ENCODE measurements at places on chromosomes 3 and 15.

- peak; percentile 43 for DNase-seq
These were observed 589 bp downstream of the NEIL1 start for GRCh38 chr15:75347222-75348033.

DNA sequence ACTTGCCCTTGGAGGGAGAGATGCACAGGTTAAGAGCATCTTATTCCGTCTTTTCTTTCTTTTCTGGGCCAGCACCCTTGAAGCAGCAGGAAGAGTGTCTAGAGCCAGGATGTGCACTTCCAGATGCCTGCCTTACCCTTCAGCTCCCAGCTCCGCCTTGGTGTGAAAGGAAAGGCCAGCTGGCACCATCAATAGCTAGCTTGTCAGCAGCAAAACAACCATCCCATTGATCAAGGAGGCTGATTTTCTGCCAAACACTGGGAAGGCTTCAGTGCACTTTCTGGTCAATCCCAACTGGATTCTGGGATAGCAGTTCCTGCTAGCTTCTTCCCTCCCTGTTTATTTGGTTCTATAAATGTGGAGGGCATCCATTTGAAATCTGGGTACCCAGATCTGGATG is 110.9 kb upstream of the GALNT15 start:
- DNase-seq = no peak

- no peak for DNase-seq
These were observed 383.7 kb downstream of the MFSD1 start for GRCh38 chr3:159185443-159186050.

GRCh38 chr3:72169120-72169519 is 384.2 kb upstream of the PROK2 start:
- no peak for DNase-seq

GRCh38 chr15:66757521-66757920 is 55.5 kb downstream of the SMAD6 start:
- DNase-seq = no peak

GRCh38 chr15:72196409-72197040 is 1.1 kb downstream of the GRAMD2A start:
- no peak for DNase-seq

DNA sequence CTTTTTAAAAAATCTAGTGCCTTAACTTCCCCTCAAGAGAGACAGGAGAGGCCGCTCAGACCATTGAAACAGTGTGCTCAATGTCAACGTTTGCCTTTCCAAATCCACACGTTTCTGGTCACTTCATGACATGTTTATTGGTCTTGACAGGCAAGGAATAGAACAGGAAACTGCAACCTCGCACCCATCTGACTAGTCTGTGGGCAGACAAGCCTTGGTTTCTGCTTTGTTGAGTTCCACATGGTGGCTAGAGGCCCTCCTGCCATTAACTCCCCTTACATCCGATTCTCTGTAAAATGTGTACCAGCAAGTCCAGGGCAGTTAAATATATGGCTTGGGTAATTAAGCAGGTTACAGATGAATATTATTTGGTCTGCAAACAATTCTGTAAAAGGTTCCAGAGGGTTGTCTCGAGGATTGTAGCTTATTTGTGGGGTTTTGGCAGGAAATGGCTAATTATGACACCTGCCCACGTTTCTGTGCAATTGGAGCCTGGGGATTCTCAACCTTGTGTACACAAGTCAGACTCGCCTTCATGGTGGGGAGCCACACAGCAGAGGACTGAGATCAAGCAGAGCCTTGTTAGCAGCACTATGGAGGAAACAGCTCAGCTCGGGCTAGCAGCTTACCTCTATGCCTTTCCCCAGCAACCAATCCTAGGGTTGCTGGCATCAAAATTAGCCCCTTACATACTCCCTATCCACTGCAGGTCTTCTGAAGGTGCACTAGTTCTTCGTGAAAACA is 317.5 kb upstream of the IGF1R start:
- DNase-seq = no peak

- no peak for DNase-seq
These were observed 93.3 kb upstream of the BLM start for GRCh38 chr15:90623854-90624253.

- DNase-seq = no peak
These were observed 34.6 kb downstream of the GNB4 start for GRCh38 chr3:179416681-179417080.

- DNase-seq = no peak
These were observed 29.6 kb upstream of the SELENOK start for GRCh38 chr3:53921296-53921695.

DNA sequence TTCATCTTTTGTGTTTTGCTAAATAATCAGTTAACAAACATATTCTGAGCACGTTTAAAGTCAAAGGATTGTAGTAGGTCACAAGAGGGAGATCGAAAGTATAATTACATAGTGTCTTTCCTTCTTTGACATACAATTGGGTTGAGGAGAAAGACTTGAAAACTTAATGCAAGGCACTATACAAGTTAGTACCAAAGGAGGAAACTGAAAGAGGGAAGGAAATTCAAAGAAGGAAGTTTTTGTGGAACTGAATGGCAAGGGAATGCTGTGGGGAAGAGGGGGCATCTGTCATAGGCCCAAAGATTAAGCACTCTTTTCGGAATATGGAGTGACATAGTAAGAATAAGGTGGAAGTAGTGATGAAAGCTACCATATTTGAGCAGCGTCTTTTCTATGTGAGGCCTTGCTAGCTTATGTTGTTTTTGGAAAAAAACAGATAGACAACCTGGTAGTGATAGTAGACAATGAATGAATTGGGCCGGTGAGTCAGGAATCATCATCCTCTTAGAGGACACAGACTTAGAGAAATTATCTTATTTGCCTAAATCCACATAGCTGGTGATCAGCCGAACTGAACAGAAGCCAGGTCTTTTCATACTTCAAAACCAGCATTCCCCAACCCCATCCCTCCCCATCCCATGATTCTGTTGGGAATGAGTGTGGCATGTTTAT is 10.2 kb downstream of the MBNL1 start:
- no peak for DNase-seq

- no peak for DNase-seq
These were observed 8.3 kb downstream of the LRRC3B start for GRCh38 chr3:26630669-26631389.

DNA sequence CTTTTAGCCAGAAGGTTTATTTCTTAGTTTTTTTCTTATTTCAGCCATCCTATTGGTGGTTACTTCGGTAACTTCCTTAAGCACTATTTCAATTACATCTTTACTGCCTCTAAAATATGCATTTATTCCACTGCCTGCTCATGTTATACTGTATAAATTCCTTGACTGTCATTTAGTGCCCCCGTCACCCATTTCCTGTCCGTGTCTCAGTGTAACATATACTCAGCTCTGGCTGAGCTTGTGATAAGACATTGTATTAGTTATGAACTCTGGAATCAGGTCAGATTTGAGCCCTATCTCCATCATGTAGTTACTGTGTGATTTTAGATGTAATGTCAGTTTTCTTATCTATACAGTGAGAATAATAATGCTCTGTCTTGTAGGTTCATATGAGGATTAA is 24.2 kb downstream of the PIAS1 start:
- DNase-seq = no peak

DNA sequence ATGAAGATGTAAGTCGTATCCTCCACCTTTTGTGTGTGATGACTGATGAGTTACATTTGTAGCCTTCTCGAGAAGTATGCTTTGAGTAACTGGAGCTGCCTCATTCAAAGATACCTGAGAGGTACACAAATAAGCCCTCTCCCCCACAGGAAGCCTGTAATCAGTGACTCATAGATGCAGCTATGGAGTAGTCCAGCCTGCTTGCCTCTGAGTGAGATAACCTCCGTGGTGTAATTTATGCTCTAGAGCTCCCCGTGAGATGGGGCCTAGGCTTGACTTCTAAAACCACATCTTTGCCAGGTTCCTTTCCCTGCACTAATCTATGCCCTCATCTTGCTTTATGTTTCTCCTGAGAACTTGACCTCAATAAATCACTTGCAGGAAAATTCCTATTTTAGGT is 291.7 kb downstream of the SUCLG2 start:
- DNase-seq = no peak

GRCh38 chr15:69910514-69910913 is 187.2 kb downstream of the TLE3 start:
- no peak for DNase-seq

DNA sequence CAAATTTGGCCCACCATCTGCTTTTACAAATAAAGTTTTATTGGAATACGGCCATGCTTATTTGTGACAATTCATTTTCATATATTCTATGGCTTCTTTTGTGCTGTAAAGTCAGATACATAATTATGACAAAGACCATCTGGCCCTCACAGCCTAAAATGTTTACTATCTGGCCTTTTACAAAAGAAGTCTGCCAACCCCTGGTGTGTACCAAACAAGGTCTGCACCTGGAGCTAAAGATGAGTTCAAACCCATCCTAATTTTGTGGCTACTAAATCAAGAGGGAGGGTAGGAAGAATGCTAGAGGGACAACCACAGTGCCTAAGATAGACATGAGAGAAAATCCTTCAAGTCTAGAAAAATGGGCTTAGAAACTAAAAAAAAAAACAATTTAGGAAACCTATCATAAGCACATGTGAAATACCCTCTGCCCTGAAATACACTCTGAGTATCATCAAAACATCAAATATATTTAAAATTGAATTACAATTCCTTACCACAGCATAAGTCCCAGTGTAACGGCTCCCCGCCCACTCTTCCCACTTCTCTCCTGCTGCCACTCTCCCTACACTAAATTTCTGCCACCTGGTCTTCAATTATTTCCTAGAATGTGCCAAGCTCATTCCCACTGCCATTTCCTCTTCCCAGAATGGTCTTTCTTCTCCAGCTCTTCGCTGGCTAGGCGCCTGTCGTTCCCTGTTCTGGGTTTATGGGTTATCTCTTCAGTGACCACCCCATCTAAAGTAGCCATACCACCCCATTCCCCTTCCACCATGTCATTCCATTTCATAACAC is 950.7 kb upstream of the CFAP20DC start:
- DNase-seq = no peak

- DNase-seq = no peak
These were observed 82.6 kb upstream of the TLE3 start for GRCh38 chr15:70180186-70180875.

- no peak for DNase-seq
These were observed 72.8 kb upstream of the PRR20G start for GRCh38 chr3:127360647-127361046.

DNA sequence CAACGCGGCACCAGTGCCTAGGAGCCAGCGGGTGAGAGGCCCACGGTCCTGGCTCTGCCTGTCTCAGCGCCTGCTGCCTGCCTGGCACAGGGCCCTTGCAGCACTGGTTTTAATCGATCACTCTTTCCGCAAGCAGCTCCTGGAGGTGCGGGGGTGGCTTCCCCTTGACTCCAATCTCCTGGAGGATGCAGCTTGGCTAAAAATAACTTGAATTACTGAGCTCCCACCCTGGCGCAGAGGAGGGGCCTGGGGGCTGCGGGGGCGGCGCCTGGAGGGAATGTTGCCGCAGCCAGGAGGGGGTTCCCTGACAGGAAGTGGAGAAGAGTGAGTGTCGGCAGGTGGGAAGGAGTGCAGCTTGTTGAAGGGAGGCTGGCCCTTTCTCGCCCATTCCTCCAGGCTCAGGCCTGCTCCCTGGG is 9.9 kb upstream of the RPL29 start:
- DNase-seq = no peak

DNA sequence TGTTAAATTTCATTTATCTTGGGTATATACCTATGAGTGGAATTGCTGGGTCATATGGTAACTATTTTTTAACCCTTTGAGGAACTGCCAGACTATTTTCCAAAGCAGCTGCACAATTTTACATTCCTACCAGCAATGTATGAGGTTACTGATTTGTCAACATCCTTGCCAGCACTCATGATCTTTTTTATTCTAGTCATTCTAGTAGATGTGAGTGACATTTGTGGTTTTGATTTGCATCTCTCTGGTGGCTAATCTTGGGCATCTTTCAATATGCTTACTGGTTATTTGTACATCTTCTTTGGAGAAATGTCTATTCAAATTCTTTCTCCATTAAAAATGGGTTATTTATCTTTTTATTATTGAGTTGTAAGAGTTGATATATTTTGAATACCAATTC is 21.3 kb upstream of the LRRC58 start:
- DNase-seq = no peak

GRCh38 chr15:48085591-48085930 is 35.2 kb upstream of the SLC24A5 start:
- no peak for DNase-seq

GRCh38 chr15:70605606-70606410 is 157.6 kb downstream of the UACA start:
- DNase-seq = no peak

DNA sequence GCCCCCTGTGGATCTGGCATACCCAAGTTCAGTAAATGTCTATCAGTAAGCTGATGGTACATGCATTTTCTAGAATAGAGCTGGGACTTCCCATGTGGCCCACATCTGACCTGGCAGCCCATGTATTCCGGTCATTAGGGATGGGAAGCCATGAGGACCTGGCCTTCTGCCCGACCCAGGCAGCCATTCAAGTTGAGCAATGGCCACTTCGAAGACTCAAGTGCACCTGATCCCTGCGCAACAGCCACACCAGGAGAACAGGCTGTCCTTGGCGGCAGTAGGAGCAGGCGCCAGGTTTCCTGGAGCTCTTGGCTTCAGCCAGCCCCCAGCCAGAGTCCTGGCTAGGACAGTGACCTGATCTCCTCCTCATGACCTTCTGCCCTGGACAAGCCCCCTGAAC is 14.6 kb downstream of the HEMK1 start:
- no peak for DNase-seq

GRCh38 chr3:172213904-172214303 is 174.5 kb downstream of the FNDC3B start:
- no peak for DNase-seq

All from T-helper 22 cell (primary cell).